ENCODE measurements at places on chromosomes 7 and 10.

GRCh38 chr10:13658871-13659685, 72.3 kb downstream of the PRPF18 start:
- no peak for DNase-seq

DNA sequence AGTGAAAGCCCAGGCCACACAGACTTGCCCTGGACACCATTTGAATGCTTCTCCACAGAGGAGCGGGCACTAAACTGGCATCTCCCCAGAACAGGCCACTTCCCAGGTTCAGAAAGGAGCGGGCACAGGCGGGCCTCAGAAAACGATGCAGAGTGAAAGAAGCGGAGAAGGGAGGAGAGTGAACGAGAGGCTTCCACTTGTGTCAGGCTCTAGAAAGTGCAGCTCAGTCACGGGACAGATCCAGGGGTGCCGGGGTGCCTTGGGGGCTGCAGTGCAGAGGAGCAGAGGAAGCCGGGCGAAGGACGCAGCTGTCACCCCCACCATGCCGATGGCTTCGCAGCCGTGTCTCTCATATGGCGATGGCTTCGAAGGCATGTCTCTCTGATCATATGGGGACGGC, 26.1 kb upstream of the PRKAR1B start:
- no peak for DNase-seq

DNA sequence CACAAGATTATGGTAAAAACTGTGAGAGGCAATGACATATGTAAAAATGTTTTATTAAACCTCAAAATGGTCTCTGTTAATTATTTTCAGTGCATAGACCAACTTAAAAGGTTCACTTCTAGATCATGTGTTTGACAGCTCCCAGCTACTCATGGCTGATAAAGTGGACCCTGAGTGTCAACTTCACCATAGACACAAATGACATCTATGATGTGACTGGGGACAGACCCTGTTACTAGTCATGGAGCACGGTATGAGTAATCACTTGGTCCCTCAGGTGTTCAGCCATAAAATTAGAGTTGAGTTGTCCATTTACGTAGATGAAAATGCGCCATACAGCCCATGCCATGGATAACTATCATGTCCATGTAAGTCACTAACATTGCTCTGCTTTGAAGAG, 199.8 kb downstream of the ZNF365 start:
- DNase-seq = no peak

DNA sequence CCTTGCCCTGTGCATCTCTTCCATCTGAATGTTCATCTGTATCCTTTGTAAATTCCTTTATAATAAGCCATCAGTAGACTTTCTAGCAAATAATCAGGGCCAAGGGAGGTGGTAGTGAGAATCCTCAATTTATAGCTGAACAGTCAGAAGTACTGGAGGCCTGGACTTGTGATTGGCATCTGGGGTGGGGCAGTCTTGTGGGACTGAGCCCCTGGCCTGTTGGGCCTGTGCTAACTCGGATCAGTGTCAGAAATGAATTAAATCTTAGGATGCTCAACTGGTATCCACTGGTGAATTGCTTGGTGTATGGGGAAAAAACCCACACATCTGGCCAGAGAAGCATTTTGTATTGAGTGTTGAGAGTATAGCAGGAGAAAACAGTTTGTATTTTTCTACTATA, 481.8 kb downstream of the GLRX3 start:
- DNase-seq = no peak

- DNase-seq = no peak
Observed at GRCh38 chr10:37379991-37380390, 254.6 kb downstream of the ANKRD30A start.

DNA sequence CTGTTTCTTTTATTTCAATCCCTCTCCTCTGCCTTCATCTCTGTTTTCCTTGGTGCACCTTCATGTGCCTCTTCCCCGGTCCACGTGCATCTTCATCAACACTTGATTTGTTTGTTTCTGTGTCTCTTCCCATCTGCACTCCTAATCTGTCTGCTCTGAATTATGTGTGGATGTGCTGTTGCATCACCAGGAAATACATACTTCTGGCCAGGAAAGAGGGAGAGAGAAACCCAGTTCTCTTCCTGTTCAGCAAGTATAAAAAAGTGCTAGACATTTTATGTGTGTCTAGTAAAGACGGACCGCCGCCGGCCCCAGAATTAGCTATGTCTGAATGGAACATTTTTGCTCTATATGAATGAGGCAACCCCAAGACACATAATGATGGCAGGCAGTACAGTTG, 93.8 kb downstream of the CALD1 start:
- DNase-seq = no peak

- peak; percentile 37 for DNase-seq
Observed at GRCh38 chr10:73810735-73811465, 498 bp downstream of the NDST2 start.

Data from activated CD4-positive, alpha-beta T cell treated with anti-CD3 and anti-CD28 coated beads for 24 hours (primary cell).